ENCODE measurements at places on chromosomes 11 and 22.

- DNase-seq, result no peak
Measured at GRCh38 chr11:111549869-111550203, 9.3 kb downstream of the LAYN start.

- DNase-seq, result no peak
Measured at GRCh38 chr11:47305734-47306483, 36.0 kb downstream of the MADD start.

- DNase-seq, result no peak
Measured at GRCh38 chr11:125091877-125092664, 19.4 kb downstream of the TMEM218 start.

DNA sequence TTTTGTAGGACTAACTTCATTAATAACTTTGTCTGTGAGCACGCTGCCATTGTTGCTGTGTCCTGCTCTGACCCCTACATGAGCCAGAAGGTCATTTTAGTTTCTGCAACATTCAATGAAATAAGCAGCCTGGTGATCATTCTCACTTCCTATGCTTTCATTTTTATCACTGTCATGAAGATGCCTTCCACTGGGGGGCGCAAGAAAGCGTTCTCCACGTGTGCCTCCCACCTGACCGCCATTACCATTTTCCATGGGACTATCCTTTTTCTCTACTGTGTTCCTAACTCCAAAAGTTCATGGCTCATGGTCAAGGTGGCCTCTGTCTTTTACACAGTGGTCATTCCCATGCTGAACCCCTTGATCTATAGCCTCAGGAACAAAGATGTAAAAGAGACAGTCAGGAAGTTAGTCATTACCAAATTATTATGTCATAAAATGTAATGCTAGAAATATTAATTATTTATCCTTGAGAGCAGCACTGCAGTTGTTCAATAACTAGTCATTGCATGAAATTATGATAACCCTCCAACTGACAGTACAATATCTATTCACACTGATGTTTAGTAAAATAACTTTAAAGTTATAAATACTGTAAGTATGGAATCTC is 46.4 kb upstream of the OR5D13 start:
- no peak for DNase-seq

- DNase-seq, result no peak
Measured at GRCh38 chr11:62726156-62726914, 922 bp downstream of the HNRNPUL2 start.

DNA sequence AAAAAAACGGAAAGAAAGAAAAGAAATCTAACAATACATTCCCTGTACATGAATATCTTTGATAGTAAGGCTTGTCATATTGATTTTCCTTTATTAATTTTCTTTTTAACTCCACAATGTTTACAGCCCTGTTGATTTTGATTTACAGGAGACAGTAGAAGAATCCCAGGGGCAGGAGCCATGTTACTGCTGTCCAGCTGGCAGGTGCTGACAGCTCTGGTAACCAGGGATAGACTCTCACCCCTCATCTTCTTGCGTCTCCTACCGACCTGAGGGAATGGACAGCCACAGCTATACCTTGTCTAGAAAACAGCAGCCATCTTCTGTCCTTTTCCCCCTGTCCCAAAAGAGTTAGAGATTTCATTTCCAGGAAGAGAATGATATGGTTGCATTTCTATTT is 37.4 kb downstream of the PRDM10 start:
- no peak for DNase-seq

- peak; percentile 88 for DNase-seq
Measured at GRCh38 chr11:72814286-72815109, at the start of gene ATG16L2. ATG16L2 (plus strand) TSS chr11:72814411; CDS start chr11:72814446, 35 bp downstream.

DNA sequence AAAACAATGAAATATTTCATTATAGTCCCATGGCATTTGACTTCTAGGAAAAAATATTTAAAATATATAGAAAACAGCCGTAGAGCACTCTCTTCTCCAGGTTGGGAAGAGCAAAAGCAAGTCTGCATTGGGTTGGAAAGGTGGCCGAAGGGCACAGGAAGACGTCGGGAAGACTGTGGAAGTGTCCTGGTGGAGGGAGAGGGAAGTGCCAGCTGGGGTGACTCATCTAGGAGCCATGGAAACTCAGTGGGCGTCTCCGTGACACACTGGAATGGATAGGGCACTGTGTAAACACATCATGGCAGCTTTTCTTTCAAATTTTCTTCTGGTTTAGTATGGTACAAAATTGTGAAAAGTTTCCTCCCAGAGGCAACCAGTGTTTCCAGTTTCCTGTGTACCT is 12.7 kb downstream of the GTPBP1 start:
- DNase-seq, result no peak

DNA sequence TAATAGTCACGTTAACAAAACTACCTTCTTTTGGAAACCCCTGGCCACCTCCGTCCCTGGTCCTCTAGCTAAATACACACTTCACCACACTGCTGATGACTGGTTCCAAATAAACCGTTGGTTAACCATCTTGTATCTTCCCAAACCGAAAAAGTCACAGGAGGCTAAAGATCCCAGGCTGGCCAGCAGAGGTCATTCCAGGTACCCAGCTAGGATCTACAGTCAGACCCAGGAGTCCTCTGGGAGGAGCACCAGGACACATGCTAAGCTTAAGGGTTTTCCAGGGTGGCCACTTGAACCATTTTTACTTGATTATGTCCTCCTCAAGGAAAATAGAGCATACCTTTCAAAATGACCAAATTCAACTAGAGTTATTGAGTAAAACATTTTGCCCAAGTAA is 103.2 kb downstream of the ETS1 start:
- DNase-seq, result no peak

GRCh38 chr11:1152316-1153104 is 5.2 kb upstream of the MUC5AC start:
- no peak for DNase-seq

DNA sequence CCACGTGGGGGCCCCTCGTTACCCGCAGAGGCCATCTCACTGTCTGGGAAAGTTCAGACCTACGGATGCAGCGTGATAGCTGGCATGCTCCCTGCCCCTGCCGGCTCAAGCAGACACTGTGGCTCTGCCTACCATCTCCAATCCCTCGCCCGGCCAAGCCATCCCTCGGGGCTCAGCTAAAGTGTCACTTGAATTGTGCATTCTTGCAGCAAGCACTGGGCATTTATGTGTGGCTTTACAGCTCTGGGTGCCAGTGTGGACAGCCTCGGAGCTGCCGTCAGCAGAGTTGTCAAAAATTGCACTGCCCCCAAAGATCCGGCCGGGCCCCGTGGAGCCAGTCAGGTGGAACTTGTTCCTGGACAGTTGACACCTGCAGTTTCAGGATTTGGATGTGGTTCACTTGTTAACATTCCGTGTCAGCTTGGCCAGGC is 75.0 kb upstream of the FGF3 start:
- no peak for DNase-seq

GRCh38 chr11:11471201-11471600 is 118.2 kb upstream of the CSNK2A3 start:
- no peak for DNase-seq
